Tibial artery (tissue), 4 donors: ENCODE measurements at places on chromosomes 7 and 10.
A peak's percentile ranks its signal among the peaks of the same experiment; 100 is the strongest.

GRCh38 chr7:158973440-158973839, 117.1 kb downstream of the DYNC2I1 start:
- no peak overlapping the region for H3K4me3 ChIP-seq
- no peak overlapping the region for H3K27ac ChIP-seq
- no peaks in the 10 kb centered on the region for H3K4me1 ChIP-seq
- no peak for DNase-seq

DNA sequence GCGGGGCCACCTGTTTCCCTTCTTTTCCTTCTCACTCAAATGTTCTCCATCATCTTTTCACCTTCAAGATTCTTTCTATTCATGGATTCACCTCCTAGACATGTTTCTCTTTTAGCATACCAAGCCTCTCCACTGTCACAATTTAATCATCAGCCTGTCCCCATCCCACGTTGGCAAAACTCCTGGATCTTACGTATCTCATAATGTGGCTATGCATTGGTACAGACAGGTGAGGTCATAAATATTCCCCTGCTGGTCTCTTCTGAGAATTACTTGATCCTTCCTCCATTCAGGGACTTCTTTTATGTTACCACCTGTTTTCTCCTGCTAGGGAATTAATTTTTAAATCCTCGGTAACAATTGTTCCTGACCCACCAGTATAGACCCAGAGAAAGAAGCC, 262.6 kb upstream of the NEBL start:
- no peaks in the 10 kb centered on the region for H3K36me3 ChIP-seq
- no peaks in the 10 kb centered on the region for H3K4me1 ChIP-seq
- no peaks in the 10 kb centered on the region for H3K27me3 ChIP-seq
- H3K27ac ChIP-seq: no peak overlapping the region
- H3K4me3 ChIP-seq: no peak overlapping the region
- no peak for DNase-seq

DNA sequence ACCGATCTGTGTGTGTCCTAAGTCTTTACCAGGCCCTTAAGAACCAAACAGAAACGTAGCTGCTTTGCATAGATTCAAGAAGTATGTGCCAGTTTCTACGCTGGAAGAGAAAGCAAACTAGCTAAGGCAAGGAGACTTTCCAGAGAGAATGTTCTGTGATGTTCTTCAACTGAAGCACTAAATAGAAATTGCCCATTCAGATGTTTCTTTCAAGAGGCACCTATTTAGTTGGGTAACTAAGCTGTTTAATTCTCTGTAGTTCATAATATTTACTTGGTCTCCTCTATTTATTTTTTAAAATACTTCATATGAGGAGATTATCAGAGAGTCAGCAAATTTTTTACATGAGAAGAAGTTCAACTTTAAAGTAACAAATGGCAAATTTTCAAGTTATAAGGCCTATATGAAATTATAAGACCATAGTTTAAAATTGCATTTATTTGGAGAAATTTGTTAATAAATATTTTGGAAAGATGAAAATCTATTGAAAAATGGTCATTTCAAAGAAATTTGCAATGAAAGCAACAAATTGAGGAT, 279.0 kb downstream of the NEBL start:
- no peak overlapping the region for H3K4me3 ChIP-seq
- no peaks in the 10 kb centered on the region for H3K27me3 ChIP-seq
- H3K27ac ChIP-seq: no peak overlapping the region

GRCh38 chr10:4345877-4346646, 479.9 kb upstream of the AKR1E2 start:
- peaks cover 25% of the 10 kb centered on the region for H3K4me1 ChIP-seq
- H3K27ac ChIP-seq: peak overlapping the region; percentile 67
- H3K4me3 ChIP-seq: no peak overlapping the region
- H3K36me3 ChIP-seq: no peaks in the 10 kb centered on the region

DNA sequence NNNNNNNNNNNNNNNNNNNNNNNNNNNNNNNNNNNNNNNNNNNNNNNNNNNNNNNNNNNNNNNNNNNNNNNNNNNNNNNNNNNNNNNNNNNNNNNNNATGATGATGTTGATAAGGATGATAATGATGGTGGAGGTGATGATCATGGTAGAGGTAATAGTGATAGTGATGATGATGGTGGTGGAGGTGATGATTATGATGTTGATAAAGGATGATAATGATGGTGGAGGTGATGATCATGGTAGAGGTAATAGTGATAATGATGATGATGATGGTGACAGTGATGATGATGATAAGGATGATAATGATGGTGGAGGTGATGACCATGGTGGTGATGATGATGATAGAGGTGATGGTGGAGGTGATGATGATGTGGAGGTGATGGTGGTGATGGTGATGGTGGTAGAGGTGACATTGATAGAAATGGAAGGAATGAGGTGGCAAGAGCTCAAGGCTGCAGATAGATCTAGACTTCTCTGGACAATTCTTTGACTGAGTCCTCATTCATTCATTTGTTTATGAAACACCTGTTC, 47.8 kb downstream of the FAM20C start:
- no peak overlapping the region for H3K27ac ChIP-seq
- DNase-seq: no peak
- no peaks in the 10 kb centered on the region for H3K27me3 ChIP-seq
- H3K4me3 ChIP-seq: no peak overlapping the region

GRCh38 chr7:33731912-33732311, 173.4 kb upstream of the BMPER start:
- no peak overlapping the region for H3K4me3 ChIP-seq
- H3K4me1 ChIP-seq: no peaks in the 10 kb centered on the region
- peaks cover 5% of the 10 kb centered on the region for H3K36me3 ChIP-seq
- no peak for DNase-seq

DNA sequence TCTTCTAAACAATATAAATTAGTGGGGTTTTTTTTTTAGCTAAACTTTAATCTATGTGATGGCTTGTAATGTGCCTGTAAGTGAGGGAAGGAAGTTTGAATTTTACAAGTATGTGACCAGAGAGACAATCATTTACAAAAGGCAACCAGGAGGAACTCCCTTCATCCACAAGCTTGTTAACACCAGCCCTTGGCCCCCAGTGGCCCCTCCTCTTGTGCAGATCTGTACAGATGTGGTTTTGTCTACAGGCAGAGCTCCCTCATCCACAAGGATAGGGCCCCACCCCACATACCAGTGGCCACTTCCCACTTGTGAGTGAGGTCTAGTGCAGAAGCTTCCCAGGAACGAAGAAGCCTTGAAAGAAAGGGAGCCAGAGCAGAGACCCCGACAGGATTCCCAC, 234.1 kb upstream of the KMT2E start:
- no peaks in the 10 kb centered on the region for H3K36me3 ChIP-seq
- H3K4me3 ChIP-seq: no peak overlapping the region
- no peak for DNase-seq
- no peaks in the 10 kb centered on the region for H3K4me1 ChIP-seq

DNA sequence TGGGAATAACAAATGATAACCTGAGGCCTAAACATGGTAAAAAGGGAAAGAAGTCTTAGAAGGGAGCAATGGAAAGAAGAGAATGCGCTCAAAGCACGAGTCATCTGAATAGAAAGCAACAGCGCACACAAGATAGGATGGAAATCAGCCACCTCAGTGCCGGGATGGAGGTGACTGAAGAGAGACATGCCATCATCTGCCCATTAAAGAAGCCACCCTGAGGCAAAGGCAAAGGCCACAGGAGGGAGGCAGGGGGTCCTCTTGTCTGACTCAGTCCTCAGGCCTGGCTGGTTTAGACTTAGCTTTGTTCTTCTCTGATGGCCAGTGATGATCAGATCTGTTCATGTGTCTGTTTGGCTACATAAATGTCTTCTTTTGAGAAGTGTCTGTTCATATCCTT, 180.6 kb downstream of the CHCHD3 start:
- H3K4me1 ChIP-seq: no peaks in the 10 kb centered on the region
- no peaks in the 10 kb centered on the region for H3K27me3 ChIP-seq
- H3K4me3 ChIP-seq: no peak overlapping the region
- no peak for DNase-seq

DNA sequence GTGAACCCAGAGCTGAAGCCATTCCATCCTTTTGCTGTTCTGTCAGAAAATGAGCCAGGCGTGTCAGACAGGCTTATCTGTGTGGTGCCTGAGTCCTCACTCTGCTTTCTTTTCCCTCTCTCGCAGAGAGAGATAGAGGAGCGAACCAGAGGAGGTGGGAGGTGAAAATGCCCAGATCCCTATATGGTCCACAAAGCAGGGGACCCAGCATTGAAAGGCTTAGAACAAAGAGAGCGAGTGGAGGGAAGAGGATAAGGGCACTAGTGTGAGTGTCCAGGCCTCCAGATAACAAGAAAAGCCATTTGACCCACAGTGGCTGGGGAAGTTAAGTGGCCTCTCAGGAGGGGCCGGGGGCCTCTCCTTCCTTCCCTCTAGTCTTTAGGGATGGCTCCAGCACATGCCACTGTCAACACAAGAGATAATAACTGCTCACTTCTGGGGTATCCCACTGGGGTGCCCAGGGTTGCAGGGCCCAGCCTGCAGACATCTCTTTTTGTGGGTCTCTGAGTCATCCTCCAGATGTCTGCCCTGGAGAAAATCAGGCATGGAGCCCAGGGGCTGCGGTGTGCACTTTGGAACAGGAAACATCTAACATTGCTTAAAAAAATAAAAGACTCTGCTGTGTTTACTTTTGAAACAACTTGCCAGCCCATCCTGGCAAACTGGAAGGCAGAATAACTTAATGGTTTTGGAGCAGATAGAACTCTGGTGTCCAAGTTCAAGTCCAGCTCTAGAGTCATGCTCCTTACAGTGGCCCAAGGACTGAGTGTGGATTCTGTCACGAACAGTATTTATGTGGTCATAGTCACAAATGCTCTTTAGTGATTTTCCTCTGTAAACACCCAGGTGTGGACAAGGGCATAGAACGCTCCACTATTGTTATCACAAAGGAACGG, 189.5 kb downstream of the CXCL12 start:
- no peaks in the 10 kb centered on the region for H3K27me3 ChIP-seq
- H3K36me3 ChIP-seq: no peaks in the 10 kb centered on the region
- no peaks in the 10 kb centered on the region for H3K4me1 ChIP-seq
- peak; percentile 92 for DNase-seq
- no peak overlapping the region for H3K4me3 ChIP-seq

- no peak overlapping the region for H3K4me3 ChIP-seq
- no peaks in the 10 kb centered on the region for H3K36me3 ChIP-seq
- no peaks in the 10 kb centered on the region for H3K27me3 ChIP-seq
- H3K4me1 ChIP-seq: peaks cover 12% of the 10 kb centered on the region
- DNase-seq: no peak
- peak overlapping the region; percentile 40 for H3K27ac ChIP-seq
These were observed 61.9 kb downstream of the SYPL1 start for GRCh38 chr7:106050002-106050745.

GRCh38 chr7:5472432-5473315, 49.0 kb upstream of the TNRC18 start:
- H3K27me3 ChIP-seq: no peaks in the 10 kb centered on the region
- DNase-seq: no peak
- H3K36me3 ChIP-seq: no peaks in the 10 kb centered on the region
- no peak overlapping the region for H3K4me3 ChIP-seq

DNA sequence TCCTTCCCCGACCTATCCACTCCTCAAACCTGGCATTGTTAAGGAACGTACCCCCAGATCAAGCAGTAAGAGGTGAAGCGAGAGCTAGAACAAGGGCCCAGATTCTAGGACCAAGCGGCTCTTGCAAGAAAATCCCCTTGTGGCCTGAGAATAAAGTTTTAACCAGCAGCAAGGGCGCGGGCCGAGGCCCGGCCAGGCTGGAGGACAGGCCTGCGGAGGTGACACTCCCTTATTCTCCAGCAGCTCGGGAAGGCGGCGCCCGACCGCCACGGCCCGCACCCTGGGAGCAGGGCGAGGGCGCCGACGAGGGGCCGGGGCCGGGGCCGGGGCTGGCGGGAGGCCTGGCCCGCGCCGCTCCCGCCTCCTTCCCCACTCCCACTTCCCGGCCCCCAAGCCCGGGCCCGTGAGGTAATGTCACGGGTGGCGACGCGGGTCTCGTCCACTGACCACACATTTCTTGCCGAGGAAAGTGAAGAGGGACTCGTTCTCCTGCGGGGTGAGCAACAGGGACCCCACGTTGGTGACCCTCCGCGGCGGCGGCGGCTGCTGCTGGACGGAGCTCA, 551 bp downstream of the WASL start:
- H3K4me3 ChIP-seq: peak overlapping the region; percentile 98
- H3K4me1 ChIP-seq: peaks cover 68% of the 10 kb centered on the region
- peak overlapping the region; percentile 98 for H3K27ac ChIP-seq
- H3K27me3 ChIP-seq: no peaks in the 10 kb centered on the region
- H3K36me3 ChIP-seq: no peaks in the 10 kb centered on the region

- H3K4me3 ChIP-seq: no peak overlapping the region
- DNase-seq: no peak
- H3K36me3 ChIP-seq: no peaks in the 10 kb centered on the region
- H3K4me1 ChIP-seq: no peaks in the 10 kb centered on the region
These were observed 101.8 kb upstream of the PITRM1 start for GRCh38 chr10:3274414-3274813.

- no peaks in the 10 kb centered on the region for H3K36me3 ChIP-seq
- no peak overlapping the region for H3K4me3 ChIP-seq
- H3K27ac ChIP-seq: no peak overlapping the region
- no peak for DNase-seq
- H3K4me1 ChIP-seq: no peaks in the 10 kb centered on the region
These were observed 143.3 kb upstream of the NOBOX start for GRCh38 chr7:144546782-144547181.

- H3K4me3 ChIP-seq: peak overlapping the region; percentile 50
- H3K36me3 ChIP-seq: no peaks in the 10 kb centered on the region
- peaks cover 65% of the 10 kb centered on the region for H3K27me3 ChIP-seq
- H3K27ac ChIP-seq: no peak overlapping the region
- no peaks in the 10 kb centered on the region for H3K4me1 ChIP-seq
These were observed 29.4 kb upstream of the JAKMIP3 start for GRCh38 chr10:132036153-132036886.

GRCh38 chr7:154757756-154758155, 245.2 kb downstream of the PAXIP1 start:
- no peak overlapping the region for H3K4me3 ChIP-seq
- no peaks in the 10 kb centered on the region for H3K36me3 ChIP-seq
- H3K27ac ChIP-seq: no peak overlapping the region
- DNase-seq: no peak

GRCh38 chr7:101555921-101556275, 73.2 kb downstream of the MYL10 start:
- H3K4me1 ChIP-seq: no peaks in the 10 kb centered on the region
- DNase-seq: no peak
- H3K27ac ChIP-seq: no peak overlapping the region
- no peaks in the 10 kb centered on the region for H3K27me3 ChIP-seq
- no peaks in the 10 kb centered on the region for H3K36me3 ChIP-seq

GRCh38 chr10:126016156-126016805, 119.9 kb downstream of the FANK1 start:
- no peak overlapping the region for H3K4me3 ChIP-seq
- H3K4me1 ChIP-seq: no peaks in the 10 kb centered on the region
- no peak overlapping the region for H3K27ac ChIP-seq
- no peak for DNase-seq
- H3K27me3 ChIP-seq: no peaks in the 10 kb centered on the region

GRCh38 chr10:100341953-100342626, 4.9 kb upstream of the SCD start:
- peaks cover 5% of the 10 kb centered on the region for H3K27me3 ChIP-seq
- no peak overlapping the region for H3K4me3 ChIP-seq
- peak; percentile 73 for DNase-seq
